ENCODE measurements at places on chromosomes 2 and 18.

GRCh38 chr2:68643011-68643873 is at the start of gene PROKR1:
Gene PROKR1, plus strand, starts transcription at chr2:68643579. Its CDS starts 2,243 bp downstream, at chr2:68645822.
- DNase-seq: no peak

GRCh38 chr2:60644951-60645350 is 91.5 kb upstream of the BCL11A start:
- no peak for DNase-seq

DNA sequence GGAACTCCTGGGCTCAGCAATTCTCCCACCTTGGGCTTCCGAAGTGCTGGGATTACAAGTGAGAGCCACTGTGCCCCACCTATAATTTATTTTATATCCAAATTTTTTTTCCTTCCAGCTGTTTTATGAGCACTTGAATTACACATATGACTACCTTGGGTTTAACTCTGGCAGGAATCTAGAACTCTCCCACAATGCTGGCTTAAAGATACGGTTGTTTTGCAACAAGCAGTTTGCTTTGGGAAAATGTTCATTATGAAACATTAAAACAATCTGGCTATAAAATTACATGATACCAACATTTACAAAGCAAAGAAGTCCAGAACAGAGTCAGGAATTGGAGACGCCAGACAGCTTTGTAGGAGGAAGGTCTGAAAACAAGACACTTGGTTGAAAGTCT is 12.8 kb downstream of the CD302 start:
- no peak for DNase-seq

- no peak for DNase-seq
Measured at GRCh38 chr2:45510701-45511420, 100.2 kb downstream of the SRBD1 start.

GRCh38 chr2:224552771-224553170 is 32.4 kb downstream of the CUL3 start:
- DNase-seq: no peak

GRCh38 chr2:15348045-15348444 is 213.1 kb downstream of the NBAS start:
- DNase-seq: no peak

DNA sequence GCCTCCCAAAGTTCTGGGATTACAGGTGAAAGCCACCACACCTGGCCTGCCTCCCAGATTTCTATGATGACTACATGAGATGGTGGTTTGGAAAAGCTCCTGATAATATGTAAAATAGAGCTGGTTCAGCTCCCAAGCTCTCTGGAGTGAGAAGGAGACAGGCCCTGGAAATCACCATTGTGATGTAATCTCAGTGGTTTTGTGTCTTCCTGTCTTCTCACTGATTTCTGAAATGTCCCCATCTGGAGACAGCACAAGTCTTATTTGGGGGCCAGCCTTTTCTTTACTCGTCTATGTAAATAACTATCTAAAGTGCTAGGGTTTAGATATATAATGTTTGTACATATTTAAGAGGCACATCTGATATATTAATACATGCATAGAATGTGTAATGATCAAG is 64.0 kb downstream of the CCNT2 start:
- no peak for DNase-seq

DNA sequence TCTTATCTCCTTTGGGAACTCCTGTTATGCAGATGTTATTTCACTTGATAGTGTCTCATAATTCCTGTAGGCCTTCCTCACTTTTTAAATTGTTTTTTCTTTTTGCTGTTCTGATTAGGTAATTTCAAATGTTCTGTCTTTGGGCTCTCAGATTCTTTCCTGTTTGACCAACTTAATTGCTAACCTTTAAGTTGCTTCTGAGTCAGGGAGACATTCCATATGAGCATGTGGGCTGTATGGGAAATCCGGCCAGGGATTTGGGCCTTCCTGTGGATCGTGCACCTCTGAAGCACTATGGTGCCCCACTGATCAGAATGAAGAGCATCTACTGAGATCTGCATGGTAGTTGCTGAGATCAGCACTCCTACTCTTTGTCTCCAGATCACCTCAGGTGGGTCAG is 44.7 kb upstream of the REEP1 start:
- DNase-seq: no peak

GRCh38 chr18:45255197-45255890 is 359.9 kb upstream of the SLC14A2 start:
- DNase-seq: no peak

DNA sequence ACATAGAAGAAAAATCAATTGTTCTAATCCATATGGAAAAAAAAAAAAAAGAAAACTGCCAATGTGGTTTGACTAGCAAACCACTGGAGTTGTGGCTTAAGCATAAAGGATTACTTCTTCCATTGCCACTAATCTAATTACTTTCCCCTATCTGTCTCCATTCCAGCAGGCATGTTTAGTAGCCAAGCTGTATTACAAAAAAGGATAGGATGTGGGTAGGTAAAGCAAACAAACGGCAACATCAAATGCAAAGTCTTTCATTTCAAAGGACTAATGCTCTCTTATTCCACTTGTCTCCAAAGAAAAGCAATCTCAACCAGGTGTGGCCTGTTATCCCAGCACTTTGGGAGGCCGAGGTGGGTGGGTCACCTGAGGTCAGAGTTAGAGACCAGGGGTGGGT is 36.5 kb downstream of the SLC8A1 start:
- no peak for DNase-seq

DNA sequence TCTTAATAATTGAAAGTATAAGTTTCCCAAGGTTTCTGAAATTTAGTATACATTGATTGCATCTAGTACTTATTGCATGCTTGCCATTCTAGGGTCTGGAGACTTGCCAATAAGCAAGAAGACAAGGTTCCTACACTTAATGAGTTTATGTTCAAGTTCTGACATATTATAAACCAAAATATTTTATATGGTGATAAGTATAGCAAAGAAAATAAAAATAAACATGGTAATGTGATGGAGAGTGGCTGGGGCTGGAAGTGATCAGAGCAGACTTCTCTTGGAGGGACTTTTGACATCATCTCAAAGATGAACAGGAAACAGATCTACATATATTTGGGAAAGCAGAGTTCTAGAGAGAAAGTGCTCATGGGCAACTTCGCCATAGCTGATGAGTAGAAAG is 119.5 kb upstream of the EPHA4 start:
- no peak for DNase-seq

GRCh38 chr2:56693501-56693900 is 509.7 kb downstream of the CCDC85A start:
- DNase-seq: no peak

DNA sequence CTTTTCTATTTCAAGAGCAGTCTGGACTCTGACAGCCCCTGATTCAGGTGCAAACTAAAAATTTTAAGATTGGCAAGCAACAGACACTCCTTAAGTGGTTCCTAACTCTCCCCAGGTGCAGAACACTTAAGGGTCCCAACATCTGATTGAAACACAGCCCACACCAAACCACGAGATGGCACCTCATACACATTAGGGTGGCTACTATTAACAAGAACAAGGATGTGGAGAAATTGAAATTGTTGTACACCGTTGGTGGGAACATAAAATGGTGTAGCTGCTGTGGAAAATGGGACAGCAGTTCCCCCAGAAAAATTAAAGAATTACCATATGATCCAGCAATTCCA is 82.3 kb downstream of the POLR1A start:
- DNase-seq: no peak

- no peak for DNase-seq
Measured at GRCh38 chr2:20012032-20012281, 511 bp downstream of the MATN3 start.

GRCh38 chr18:49610022-49610445 is 48.2 kb downstream of the LIPG start:
- no peak for DNase-seq

DNA sequence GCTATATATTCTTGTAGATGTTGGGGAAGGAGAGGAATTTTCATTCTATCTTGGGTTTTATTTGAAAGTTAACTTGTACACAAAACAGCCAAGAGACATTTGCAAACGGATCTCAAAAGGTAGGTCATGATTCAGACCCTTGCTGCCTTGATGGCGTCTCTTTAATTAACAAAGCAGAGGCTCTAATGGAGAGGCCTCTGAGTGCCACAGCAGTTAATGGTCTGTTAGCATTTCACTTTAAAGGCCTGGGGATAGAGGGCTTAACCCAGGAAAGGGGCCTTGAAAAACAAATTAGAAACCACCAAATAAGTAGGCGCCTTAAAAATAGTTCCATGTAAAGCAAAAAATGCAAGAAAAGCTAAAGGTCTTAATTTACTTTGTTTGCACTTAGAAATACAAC is 836.9 kb upstream of the CELF4 start:
- no peak for DNase-seq

- no peak for DNase-seq
Measured at GRCh38 chr2:120885749-120886148, 150.1 kb downstream of the GLI2 start.

DNA sequence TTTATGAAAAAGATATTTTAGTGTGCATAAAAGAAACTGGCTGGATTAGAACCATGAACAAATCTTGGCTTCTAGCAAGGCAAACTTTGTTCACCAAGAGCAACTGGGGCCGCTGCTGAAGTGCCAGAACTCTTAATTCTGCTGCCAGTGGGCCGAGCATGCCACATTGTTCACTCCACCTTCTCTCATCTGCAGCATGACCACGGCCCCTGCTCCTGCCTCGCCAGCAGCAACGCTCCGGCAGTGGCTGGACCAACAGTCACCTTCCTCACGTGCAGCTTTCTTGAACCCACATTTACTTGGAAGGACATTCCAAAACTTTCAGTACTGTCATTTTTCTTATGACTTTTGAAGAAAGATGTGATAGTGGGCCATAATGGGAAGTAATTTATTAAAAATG is 213.8 kb downstream of the PIEZO2 start:
- DNase-seq: no peak

DNA sequence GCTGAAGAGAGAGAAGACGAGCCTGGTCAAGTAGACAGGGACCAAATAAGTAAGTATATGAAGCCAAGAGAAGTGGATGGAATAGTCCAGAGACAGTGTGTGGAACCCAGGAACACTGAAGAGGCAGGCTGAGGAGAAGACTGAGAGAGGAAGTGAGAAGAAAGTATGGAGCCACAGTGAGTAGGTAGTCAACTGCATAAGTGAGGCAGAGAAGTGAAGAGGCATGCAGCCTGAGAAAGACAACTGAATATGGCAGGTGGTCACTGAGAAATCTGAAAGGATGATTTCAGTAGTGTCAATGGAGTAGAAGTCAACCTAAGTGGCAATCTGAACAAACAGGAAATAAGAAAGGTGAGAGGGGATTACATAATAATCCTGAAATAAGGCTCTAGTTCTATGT is 55.4 kb downstream of the CWC22 start:
- DNase-seq: no peak

- no peak for DNase-seq
Measured at GRCh38 chr2:63378589-63378988, 209.7 kb downstream of the WDPCP start.

DNA sequence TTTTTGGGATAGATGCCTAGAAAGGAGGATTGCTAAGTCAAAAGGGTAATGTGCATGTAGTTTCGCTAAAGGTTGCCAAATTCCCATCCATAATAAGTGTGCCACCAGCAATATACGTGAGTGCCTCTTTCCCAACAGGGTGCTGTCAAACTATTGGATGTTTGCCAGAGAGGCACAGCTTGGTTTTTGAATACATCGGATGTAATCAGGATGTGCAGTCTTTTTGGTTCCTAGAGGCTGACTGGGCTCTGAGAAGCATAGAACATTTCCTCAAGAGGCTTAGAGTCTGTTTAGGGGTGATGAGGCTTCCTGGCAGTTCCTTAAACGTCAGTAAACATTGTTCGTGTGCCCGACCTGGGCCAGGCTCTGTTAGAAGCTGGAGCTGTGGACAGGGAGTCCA is 28.0 kb downstream of the AGAP1 start:
- DNase-seq: no peak
